ENCODE measurements at places on chromosomes 6 and 20.
A peak's percentile ranks its signal among the peaks of the same experiment; 100 is the strongest.

GRCh38 chr6:7086488-7086887, 21.3 kb upstream of the RREB1 start:
- DNase-seq: no peak

- no peak for DNase-seq
These were observed 167.6 kb upstream of the GJE1 start for GRCh38 chr6:141965016-141965545.

DNA sequence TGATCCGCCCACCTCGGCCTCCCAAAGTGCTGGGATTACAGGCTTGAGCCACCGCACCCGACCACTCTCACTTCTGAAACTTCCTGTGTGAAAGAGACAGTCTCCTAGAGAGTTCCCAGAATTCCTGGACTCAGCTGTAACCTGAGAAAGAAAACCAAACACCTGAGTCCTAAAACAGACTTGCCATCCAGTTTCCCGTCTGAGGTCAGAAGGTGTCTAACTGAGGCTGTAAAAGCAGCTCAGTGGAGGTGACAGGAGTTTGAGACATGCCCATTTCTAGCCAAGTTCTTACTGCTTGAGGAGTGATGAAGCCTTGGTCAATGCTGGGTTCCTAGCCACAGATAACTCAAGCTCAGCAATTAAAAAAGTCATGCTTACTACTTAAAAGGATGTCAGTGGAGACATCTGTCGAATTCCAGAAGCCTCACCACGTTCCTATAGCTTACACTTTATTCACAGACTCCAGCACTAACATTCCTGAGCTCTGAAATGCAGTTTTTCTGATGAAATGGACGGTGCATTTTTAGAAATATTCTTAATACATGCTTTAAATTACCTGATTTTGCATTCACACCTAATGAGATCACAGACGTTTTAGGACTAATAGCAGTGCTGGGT, 6.1 kb downstream of the UQCC2 start:
- no peak for DNase-seq

DNA sequence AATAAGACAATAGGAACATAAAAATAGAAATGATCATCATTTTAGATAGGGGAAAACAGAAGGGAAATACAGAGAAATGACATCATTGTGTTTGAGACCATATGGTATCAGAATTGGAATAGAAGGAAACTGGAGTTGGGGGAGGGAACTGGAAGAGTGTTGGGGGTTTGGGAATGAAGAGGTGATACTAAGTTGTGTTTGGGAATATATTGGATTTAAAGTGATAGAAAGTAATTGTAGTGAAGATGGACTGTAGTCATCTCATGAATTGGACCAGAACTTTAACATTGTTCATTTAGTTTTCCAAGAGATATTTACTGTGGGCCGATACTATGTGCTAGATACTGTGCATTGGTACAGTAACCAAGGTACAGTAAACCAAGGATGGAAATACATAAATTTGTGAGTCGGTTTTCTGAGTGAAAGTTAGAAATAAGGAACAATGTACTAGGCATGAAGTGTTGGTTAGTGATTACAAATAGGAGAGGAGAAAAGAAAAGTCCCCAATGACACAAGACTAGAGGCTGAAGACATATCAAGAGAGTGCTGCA, 32.3 kb downstream of the KCNQ5 start:
- no peak for DNase-seq

GRCh38 chr6:144739873-144740272, 454.7 kb downstream of the UTRN start:
- no peak for DNase-seq

GRCh38 chr6:650098-650497, 6.8 kb downstream of the HUS1B start:
- no peak for DNase-seq

- DNase-seq: no peak
These were observed 13.6 kb downstream of the FGD2 start for GRCh38 chr6:37019065-37019450.

DNA sequence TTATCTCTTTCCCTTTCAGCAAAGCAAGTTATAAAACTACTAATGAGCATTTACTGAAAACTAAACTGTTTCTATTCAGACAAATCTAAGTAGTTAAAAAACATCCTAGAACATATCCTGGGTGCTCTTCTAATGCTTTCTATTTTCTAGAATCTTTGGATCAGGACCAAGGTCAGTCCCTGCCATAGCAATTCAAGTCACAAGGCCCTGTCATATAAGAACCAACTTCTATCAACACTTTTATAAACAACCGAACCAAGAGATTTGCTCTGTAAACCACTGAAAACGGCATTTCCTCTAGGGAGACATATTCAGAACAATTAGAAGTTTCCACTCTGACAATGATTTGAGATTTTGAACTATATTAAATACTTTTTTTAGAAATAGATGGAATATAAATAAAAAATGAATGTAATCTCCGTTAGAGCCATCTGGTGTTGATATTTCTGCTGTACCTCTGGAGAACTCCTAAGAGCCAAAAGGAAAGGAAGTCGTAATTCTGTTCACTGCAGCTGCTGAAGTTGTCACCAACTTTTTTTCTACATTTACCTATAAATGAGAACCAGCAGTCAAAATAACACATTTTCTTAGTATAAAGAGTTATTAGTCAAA, 51.4 kb upstream of the LGSN start:
- DNase-seq: no peak

DNA sequence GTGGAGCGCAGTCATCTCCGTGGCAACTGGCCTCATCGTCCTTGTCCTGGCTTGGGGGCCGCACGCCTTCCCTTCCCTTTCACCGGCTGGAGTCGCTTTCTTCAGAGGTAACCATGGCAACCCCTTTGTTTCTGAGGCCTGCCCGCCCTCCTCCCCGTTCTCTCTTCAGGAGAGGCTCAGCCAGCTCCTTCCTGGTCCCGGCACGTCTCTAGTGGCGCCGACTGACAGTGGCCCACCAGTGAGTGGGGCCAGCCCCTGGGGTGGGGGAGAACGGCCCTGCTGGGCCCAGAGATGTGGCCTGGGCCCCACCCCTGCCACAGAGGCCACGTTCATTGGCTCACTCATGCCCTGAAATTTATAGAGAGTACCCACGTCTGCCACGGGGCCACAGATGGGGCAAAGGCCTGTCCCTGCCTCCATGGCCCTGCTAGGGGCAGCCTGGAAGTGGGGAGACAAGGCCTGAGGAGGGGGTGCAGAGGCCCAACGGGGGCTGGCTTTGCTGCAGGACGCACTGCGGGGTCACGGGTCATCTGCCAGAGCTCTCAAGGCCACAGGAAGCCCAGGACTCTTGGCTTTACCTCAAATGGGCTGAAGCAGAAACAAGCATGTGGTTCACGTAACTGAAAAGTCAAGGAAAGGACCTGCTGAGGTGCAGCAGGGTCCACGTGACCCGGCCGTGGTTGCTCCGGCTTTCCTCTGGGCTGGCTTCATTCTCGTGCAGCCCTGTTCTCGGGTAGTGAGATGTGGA, 1.4 kb upstream of the OSBPL2 start:
- DNase-seq: peak; percentile 18

DNA sequence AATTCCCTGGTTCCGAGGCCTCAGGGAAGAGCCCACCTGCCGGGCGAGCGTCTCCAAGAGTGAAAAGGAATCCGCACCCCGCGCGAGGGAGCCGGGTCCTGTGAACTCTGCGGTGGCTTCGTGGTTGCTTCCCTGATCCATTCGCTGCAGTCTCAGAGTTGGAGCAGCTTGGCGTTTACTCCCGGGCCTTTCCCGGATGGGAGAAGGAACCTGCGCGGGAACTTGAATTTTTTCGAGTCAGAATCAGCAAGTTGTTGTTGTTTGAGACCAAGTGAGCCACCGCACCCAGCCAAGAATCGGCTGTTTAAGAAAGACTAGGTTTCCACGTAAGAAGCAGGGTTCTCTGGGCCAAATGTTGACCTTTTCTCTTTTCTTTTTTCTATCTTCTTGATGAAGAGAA, 12.9 kb downstream of the PRSS16 start:
- DNase-seq: no peak

DNA sequence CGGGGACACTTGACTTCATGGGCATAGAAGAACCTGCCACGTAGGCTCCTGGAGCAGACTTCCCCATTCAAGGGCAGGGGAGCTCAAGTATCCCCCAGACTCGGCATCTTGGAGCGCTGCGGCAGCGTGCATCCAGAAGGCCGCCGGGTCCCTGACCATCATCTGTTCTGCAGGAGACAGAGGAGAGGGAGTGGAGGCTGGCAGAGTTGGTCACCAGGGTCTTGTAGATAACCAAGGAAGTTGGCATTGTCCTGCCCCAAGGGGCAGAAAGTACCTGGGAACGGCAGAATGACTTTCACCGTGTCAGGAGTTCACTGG, 82.8 kb downstream of the TCP11 start:
- no peak for DNase-seq

DNA sequence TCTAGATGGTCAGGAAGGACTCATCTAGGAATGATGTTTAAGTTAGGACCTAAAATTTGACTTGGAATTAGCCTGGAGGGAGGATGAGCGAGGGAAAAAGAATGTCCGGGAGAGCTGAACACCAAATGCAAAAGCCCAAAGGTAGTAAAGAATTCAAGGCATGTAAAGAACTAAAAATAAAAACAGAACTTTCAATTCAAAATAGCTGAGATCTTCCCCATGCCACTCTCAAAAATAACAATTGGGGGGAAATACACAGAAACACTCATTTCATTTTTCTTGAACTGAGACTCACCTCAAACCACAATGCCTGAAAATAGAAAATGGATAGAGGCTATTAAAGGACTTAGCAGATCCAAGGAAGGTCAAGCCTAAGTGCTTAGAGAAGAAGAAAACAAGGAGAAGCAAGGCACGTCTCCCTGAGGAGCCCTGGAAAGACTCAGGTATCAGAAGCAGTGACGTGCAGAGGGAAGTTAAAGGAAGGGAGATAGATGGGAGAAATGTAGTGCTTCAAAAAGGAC, 10.4 kb downstream of the PXT1 start:
- no peak for DNase-seq

DNA sequence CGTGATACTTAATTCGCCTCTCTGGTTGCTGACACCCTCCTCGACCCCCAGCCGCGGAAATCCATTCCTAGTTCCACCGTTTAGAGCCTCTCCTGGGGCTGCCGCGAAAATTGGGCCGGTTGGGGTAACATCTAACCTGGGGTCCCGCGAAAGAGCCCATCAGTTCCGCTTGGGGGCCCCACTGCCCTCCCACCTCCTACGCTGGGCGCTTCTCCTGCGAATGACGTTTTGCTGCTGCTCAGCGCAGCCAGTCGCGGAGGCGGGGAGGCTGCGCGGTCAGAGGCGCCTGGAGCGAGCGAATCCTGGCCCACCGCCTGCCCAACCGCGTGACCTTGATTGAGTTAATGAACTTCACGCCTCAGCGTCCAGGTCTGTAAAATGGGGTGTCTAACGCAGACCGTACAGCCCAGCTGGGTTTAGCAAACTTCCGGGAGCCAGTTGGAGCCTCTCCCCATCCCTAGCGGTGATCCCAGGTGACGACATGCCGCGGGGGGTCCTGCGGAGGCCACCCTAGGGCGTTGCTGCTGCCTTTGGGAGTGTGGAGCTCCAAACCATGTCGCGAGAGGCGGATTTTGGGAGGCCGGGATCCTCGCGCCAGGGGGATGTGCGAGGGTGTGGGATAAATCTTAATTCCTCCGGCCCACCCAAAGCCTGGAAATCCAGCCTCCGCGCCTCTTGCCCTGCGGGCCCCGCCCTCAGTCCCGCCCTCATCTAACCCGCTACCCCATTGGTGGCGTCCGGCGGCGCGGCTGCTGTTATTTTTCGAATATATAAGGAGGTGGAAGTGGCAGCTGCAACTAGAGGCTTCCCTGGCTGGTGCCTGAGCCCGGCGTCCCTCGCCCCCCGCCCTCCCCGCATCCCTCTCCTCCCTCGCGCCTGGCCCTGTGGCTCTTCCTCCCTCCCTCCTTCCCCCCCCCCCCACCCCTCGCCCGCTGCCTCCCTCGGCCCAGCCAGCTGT, at the start of gene CDC25B:
TSS of gene CDC25B (plus strand) at position 800 of the 958 bp plus-strand sequence. CDS start 222 bp downstream, outside the sequence.
- peak; percentile 81 for DNase-seq

DNA sequence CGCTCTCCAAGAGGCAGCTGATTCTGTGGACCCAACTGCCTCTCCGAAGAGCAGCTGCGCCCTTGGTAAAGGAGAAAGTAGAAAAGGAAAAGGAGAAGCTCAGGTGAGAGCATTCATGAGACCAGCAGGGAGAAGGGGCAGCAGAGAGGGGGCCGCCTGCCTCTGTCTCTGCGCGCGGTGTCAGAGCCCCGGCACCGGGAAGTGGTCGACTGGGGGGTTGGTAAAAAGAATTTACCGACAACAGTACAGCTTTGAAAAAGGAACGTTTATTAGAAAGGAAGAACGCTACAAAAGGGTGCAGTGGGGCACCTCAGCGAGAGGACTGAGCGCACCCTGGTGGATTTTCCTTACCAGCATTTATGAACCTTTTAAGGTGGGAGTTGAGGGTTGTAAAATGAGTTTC, 61.9 kb downstream of the GPR6 start:
- peak; percentile 44 for DNase-seq
